ENCODE measurements at places on chromosomes 6 and 20. TPM values are rescaled to one million over a fixed set of nuclear protein-coding genes. Genes with fewer than 3 reads are reported as not detected.

The GTF3C6 gene
- 97.9 TPM for total RNA-seq

The TNF gene
- total RNA-seq = 0.49 TPM

The TNFRSF6B gene
- total RNA-seq = 0.62 TPM

The ATAT1 gene
- 3.2 TPM for total RNA-seq

The TRIM31 gene
- total RNA-seq = not detected

The PSMF1 gene
- 126 TPM for total RNA-seq

DNA sequence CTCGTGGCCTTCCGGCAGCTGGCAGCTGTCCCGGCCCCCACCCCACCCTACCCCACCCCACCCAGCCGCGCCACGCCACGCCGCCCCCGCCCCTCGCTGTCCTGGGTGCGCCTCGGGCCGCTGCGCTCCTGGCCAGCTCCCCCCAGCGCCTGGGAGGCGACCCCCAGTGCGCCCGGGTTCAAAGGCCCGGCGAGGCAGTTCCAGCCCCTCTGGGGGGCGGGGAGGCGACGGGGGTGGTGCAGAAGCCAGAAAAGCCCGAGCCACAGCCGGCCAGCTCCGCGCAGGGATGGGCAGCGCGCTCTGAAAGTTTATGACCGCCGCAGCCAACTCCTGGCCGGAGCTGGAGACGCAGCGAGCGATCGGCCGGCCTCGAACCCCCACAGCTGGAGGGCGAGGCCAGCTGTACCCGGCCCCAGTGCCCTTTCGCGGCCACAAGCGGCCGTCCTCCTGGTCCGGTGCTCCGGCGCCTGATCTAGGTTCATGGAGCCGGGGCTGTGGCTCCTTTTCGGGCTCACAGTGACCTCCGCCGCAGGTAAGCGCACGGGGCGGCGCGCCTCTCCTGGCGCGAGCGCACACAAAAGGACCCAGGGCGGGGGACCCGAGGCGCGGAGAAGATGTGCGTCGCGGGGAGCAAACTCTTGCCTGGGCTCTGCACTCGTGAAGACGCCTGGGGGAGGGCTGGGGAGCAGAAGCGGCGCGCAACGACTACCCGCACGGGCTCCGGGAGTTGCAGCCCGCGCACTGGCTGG is at the start of gene EDN3:
EDN3 (plus strand) TSS at position 279 of the 749 bp plus-strand sequence; CDS start at position 481, 202 bp downstream.
- peaks cover 7% of the 10 kb centered on the region for H3K4me1 ChIP-seq
- H3K27ac ChIP-seq = no peak within 1 kb of the TSS
- H3K36me3 ChIP-seq = no peaks in the 10 kb centered on the region

DNA sequence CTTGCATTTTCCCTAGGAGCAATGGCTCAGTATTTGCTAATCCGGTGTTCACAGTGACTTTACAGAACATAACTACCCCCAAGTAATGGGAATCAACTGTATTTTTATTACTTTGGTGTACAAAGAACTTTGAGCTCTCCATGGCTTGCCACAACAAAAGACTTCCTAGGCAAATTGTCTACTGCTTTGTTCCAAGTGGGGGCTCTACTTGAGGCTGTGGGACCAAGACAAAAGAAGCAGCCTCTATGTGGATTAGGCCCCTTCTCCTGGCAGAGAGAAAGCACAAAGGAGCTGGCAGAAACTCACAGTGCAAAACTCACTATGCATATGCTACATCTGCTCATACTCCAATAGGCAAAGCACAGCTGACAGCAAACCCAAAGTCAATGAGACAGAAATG is 853 bp downstream of the WFDC8 start:
- H3K4me3 ChIP-seq = no peak overlapping the region
- H3K27me3 ChIP-seq = peaks cover 24% of the 10 kb centered on the region
- no peaks in the 10 kb centered on the region for H3K36me3 ChIP-seq
- no peaks in the 10 kb centered on the region for H3K4me1 ChIP-seq
- DNase-seq = no peak
- H3K27ac ChIP-seq = no peak overlapping the region
